NCI-H1694 treated with DMSO at 0.1 percent for 48 hours (cell line): ENCODE measurements at places on chromosomes 3 and 15.

DNA sequence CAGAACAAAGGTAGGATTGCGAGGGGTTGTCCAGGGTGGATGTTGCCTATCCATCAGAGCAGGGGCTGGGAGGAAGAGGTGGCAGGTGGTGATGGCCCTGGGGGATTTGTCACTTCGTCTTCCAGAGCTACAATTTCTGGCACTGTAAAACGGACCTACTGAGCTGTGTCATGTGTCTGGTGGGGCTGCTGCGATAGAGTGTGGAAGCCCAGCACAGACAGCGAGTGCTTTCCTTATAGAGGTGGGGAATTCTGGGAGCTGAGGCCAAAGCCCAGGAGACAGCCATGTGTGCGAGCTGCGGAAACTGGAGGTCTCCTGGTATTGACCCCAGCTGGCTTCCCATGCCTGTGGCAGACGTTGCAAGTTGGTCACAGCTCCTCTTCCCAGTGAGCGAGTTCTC is 61.2 kb upstream of the SEC22A start:
- DNase-seq = peak; percentile 25

GRCh38 chr3:157590273-157590672 is 87.1 kb upstream of the VEPH1 start:
- no peak for DNase-seq

GRCh38 chr3:63945558-63946096 is 33.4 kb upstream of the SCAANT1 start:
- DNase-seq = no peak

GRCh38 chr3:117893638-117894037 is 1141.0 kb downstream of the IGSF11 start:
- no peak for DNase-seq

- DNase-seq = no peak
Observed at GRCh38 chr15:45084163-45084562, 29.8 kb downstream of the DUOX2 start.

GRCh38 chr15:56982987-56983386 is 64.5 kb downstream of the TCF12 start:
- DNase-seq = no peak

- no peak for DNase-seq
Observed at GRCh38 chr3:16462679-16463078, 50.8 kb downstream of the RFTN1 start.

DNA sequence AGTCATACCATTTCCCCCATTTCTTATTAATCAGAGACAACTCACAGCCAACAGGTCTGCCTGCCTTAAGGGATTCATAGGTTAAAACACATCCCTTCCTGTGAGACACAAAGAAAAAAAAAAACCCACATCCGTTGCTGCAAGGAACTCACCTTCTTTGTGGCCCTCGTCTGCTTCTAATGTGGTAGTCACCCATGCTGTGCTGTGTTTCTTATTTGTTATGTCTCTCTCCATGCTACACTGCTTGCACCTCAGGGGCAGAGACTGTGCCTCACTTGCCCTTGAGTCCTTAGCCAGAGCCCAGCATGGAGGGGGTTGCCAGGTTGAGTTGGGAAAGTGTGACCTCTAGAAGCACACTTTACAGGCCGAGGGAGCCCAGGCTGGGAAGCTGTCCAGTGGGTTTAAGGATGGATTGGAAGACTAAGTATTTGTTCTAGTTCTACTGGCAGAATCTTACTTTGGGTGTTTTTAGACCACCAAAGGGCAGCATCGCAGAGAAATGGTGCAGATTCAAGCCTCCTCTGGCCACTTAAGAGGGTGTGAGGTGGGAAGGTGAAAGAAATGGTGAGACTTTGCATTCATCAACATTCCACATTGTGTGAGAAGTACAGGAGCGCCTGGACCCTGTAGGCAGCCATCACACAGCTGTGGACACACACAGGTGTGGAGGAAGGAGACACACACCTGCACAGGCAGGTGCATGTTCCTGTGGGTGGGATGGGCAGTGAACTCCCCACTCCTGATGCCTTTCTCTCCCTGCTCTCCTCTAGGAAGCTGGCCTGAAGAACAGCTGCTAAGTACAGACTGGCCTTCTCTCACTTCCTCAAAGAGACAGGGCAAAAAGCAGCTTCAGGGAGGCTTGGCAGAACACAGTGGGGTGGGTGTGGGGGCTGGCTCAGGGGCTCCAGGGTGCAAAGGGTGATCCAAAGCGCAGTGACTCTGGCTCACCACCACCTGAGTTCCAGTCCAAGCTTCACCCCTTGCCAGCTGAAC is 48.8 kb downstream of the GLB1 start:
- no peak for DNase-seq

DNA sequence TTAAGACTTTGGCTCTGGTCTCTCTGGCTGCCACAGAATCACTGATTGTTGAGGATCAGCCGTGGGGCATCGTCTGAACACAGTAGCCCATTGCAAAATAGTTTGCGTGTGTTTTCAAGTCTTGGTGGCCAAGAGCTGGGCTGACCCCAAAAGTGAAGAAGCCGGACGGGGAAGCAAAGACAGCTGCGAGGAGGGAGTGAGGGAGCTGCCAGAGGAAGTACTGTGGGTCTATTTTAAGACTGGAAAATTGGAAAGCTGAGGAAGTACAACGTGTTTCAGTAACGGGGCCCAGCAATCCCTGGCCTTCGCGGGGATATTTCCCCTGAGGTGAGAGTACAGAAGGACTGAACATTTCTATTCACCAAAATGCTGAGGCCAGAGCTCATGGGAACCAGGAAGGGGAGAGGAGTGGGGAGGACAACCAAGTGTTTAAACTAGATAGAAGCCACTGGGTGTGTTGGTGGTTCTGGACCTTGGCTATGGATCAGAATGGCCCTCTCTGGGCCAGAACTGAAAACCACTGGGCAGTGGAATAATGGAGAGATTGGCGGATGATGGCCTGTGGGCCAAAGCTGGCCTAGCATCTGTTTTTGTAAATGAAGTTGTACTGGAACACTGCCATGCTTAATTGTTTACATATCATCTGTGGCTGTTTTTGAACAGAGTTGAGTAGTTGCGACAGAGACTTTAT is 34.1 kb upstream of the LIMD1 start:
- no peak for DNase-seq

DNA sequence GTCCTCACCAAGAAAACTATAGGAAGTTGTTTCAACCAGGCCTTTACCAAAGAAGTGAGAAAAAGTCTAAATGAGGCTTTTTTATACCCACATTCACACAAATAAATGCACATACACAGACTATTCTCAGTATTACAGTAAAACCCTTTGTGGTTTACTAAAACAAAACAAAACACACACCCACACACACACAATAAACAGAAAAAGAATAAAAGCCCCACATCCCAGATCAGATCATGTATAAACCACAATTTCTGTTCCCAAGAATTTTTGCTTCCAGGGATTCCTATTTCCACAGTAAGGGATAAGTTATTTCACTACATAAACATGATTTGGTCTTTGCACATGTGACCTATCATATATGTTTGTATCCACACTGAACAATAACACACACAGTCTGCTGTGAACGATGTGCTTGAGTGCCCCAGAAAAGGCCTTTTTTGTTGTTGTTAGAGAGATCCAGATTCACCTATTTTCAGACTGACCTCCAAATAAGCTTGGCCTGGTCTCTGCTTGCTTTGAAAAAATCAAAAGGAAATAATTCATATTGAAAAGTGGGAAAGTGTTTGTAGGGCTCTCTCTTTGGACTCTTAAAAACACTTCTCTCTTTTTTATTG is 283.4 kb upstream of the ATP11B start:
- no peak for DNase-seq

DNA sequence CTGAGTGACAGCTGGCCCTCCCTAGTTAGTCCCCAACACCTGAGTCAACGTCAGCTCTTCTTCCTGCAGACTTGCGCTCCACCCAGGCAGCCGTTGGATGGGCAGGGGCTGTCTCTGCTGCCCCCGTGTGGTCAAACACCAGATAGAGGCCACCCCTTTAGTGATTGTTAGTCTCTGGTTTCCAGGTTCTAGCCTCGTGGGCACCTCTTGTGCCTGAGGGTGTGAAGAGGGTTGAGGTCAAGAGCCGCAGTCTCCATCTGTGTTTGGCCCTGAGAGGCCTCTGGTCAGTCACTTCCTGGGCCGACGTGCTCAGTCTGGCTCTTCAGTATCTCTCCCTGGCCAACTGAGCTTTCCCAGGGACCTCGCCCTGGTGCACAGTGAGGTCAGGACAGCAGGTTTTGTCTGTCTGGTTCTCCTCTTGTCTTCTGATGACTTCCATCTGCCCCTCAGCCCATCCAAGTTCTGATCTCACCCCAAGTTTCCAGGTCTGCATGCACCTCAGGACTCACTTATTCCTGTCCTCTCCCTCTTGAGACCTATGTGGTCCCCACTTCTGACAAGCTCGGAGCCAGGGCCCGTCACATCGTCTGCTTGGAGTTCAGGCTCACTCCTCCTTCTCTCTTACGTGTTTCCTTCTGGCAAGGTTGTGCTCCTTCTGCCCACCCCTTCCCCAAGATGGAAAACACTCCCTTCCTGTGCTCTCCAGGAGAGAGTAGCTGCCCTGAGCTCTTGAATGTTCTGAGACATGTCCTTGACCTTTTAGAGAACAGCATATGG is 20.9 kb downstream of the CD276 start:
- DNase-seq = peak; percentile 44

DNA sequence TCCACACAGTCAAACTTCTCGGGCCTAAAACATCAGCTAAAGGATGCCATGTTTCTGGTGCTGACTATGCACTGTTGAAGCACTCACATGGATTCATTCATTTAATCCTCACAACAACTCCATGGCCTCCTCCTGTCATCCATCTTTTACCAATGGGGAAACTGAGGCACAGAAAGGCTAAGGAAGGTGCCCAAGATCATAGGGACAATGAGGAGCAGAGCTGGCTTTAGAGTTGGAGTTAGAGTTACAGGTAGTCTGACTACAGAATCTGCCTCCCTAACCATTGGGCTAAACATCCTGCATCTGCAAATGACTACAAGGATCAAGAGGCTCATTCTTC is 111.6 kb downstream of the IQSEC1 start:
- no peak for DNase-seq

- no peak for DNase-seq
Observed at GRCh38 chr15:49423901-49424550, 984 bp downstream of the FGF7 start.

GRCh38 chr3:124999317-124999716 is 56.5 kb downstream of the HEG1 start:
- DNase-seq = no peak

GRCh38 chr15:78621810-78622402 is 1.1 kb upstream of the CHRNA3 start:
- no peak for DNase-seq

GRCh38 chr3:10941972-10942371 is 50.6 kb upstream of the SLC6A1 start:
- no peak for DNase-seq

GRCh38 chr3:49713336-49714105 is 6.0 kb downstream of the AMIGO3 start:
- DNase-seq = no peak

DNA sequence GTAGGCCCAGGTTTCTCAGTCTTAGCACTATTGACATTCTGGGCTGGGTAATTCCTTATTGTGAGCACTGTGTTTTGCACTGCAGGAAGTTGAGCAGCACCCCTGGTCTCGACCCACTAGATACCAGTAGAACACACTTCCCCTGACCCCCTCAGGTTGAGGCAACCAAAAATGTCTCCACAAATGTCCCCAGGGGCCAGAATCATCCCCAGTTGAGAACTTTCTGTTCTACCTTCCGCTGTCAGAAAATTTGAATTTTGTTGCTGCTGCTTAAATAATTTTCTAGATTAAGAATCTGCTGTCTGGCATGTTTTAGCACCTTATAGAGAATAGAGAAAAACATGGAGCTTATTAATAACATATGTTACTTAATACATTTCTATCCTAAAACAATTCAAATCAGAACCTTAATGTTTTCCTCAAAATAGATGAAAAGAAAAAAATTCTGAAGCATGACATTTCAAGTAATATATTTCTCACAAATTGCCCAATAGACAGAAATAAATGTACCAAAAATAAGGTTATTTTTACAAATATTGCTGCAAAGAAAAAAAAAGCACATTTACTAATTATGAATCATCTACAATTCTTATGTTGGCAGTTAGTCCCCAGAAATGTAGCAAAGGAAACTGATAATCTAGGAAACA is 13.2 kb upstream of the THRB start:
- no peak for DNase-seq

GRCh38 chr15:40136470-40137302 is 24.2 kb upstream of the BUB1B start:
- DNase-seq = no peak

- no peak for DNase-seq
Observed at GRCh38 chr3:62962714-62963113, 87.5 kb upstream of the CADPS start.

DNA sequence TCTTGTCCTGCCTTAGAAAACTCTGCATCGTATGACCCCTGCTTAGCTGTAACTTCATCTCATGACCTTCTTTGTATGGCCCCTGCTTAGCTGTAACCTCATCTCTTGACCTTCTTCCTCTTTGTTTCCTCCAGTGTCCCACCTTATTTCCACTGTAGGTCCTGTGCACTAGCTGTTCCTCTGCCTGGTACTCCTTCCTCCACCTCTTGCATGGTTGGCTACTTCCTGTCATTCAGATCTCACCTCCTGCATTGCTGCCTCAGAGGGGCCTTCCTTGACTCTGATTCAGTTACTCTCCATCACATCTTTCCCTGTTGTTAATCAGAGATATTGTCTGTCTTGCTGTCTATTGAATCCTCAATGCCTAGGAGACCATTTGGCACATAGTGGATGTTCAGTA is 63.2 kb downstream of the PDE8A start:
- DNase-seq = no peak

- no peak for DNase-seq
Observed at GRCh38 chr3:183409219-183409618, 19.2 kb downstream of the MCF2L2 start.

DNA sequence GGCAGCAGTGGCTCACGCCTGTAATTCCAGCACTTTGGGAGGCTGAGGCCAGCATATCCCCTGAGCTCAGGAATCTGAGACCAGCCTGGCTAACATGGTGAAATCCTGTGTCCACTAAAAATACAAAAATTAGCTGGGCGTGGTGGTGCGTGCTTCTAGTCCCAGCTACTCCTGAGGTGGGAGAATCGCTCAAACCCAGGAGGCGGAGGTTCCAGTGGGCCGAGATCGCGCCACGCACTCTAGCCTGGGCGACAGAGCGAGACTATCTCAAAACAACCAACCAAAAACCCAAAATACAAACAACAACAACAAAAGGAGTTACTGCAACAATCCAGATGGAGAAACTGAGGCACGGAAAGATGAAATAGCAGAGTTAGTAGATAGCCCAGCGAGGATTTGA is 35.4 kb downstream of the SAXO2 start:
- DNase-seq = no peak

DNA sequence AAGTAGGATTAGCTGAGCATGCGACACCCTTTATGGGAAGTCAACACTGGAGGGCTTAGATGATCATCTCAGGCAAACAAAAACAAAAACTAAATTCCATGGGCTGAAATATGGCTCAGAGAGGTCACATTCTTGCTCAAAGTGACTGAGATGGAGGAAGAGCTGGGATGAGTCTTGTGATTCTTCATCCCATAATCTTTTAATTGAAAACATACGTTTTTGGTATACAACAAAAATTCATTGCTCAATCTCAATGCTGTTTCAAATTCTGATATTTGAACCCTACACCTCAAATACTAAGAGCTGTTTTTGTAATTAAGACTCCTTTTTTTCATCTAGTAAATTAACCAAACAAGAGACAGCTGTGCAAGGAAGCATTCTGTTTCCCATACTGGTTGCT is 257.0 kb downstream of the NR1D2 start:
- no peak for DNase-seq

GRCh38 chr3:179297971-179298725 is 24.7 kb upstream of the ZNF639 start:
- no peak for DNase-seq
